ENCODE measurements at places on chromosomes 7 and 10.

GRCh38 chr7:117780832-117781231, 92.4 kb downstream of the CTTNBP2 start:
- DNase-seq, result no peak

DNA sequence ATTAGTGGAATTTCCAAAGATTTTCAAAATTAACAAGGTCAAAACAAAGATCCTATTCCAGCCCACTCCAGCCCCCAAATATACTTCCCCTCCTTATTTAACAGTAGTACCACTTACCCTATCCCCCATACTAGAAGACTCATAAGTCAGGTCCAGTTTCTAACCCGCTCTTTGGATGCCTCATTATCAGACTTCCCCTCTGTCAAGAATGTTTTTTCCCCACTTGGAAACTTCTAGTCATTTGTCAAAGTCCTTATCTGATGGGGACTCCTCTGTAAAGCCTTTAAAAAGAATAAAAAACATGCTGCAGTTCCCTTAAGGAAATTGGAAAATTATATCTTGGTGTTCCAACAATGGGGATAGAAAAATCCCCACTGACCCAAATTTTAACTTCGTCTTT, 70.1 kb downstream of the IMMP2L start:
- DNase-seq, result no peak

DNA sequence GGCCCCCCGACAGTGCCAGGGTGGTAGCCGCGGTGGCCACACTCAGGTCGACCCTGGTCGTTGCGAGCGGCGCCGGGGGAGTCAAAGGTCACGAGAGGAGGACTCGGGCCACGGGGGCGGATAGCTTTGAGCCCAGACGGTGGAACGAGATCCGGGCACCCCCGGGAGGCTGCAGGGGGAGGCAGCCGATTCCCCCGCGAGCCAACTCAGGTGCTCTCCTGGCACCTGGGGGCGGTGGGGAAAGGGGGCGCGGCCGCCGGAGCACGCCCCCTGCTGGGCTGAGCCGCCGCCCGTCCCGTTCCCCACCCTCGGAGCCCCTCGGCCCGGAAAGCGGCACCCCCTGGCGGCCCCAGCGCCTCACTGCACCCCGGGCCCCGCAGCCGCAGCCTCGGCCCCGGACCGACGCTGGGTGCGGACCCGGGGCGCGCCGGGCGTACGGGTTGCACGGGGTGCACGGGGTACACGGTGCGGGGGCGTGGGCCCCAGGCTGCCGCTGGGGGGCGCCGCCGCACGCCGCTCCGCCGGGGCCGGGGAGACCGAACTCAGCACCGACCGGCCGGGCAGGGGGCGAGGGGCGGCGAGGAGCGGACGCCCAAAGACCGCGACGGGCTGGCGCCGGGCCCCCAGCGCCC, 521 bp upstream of the NYAP1 start:
- peak; percentile 84 for DNase-seq

DNA sequence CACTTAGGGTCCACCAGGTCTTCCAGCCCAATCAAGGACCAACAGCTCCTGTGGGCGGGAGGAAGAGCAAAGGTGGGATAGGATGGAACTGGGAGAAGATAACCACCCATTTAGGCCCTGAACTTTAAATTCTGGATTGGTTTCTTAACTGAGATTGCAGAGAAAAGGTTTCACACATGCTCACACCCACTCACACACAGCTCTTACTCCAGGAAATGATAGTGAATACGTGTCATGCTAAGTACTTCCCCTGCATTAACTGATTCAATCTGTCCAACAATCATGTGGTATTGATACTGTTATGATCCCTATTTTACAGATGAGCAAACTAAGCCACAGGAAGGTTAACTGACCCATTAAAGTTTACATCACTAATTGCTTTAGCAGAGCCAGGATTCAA, 4.6 kb upstream of the CYP3A4 start:
- no peak for DNase-seq

DNA sequence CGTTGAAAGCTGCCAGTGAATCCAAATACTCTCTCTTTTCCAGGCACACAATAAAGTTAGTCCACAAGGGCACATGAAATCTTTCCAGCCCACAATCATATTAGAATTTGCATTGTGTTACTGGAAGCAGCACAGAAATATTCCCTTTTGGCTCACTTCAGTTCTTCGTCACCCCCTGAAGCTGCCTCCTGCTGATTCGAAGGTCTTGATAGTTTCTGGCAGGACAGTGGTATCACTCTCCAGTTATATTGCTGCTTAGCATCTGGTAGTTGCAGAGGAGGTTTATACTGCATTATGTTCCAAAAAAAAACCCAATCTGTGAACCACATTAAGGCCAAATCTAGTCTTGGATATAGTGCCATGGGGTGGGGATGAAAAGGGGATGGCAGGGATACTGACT, 253.2 kb downstream of the BICC1 start:
- no peak for DNase-seq

- DNase-seq, result no peak
Observed at GRCh38 chr7:99254390-99254789, 18.2 kb upstream of the MYH16 start.

DNA sequence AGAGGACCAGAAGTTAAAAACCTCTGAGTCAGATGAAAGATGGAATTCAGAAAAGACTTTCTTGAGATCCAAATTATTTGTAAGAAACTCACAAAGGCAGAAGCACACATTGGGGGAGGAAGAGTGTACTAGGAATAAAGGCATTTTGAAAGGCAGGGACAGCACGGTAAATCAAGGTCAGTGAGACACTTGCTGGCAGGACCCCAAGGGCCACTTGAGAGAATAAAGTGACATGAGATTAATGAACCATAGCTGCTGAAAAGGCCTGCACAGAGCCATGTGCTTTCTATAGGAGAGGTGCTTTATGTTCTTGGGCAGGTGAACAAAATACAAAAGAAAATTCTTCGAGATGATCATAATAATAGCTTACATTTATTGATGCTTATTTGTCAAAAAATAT, 929.9 kb upstream of the MBL2 start:
- DNase-seq, result no peak

DNA sequence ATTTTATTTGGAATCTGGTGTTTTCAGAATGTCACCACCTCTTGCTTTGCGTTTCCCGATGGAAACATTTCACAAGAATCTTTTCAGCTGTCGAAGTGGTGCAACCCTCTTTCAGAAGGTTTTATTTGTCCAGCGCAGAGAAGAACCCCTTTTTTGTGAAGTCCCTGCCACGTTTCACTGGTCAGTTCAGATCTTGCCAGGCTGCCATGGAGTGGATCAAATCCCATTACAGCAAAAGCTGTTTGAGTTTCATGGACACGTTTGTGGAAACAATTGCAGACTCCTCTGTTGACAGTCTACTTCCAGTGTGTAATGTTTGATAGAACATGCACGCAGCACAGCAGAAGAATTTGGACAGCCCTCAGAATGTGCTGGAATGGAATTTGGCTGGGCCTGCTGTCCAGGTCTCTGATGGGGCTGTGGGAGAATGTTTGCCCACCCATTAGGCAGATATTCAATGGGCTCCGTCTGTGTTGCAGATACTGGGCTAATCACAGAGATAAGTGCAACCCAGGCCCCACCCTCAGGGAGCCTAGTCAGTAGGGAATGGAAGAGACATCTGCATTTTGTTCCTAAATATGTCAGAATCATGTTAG, 143.2 kb downstream of the GRK5 start:
- DNase-seq, result no peak

DNA sequence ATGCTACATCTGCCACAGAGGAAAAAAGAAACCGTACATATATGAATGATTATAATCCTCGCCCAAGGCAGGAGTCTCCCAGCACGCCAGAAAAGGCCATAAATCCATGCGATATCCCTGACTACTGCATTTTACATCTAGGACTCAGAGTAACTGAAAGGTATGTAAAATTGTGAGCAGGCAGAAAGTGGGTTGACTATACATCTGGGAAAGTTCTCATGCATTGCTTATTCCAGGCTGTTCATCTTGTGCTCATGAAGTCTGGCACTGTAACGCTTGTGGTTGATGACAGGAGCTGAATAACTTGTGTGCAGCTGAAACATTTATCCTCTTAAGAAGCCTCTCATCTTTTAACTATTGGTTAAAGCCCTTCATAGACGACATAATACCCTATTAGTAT, 193.4 kb upstream of the STEAP4 start:
- DNase-seq, result no peak

Data from GM19239 (cell line).